ENCODE measurements at places on chromosomes 3 and 15.

DNA sequence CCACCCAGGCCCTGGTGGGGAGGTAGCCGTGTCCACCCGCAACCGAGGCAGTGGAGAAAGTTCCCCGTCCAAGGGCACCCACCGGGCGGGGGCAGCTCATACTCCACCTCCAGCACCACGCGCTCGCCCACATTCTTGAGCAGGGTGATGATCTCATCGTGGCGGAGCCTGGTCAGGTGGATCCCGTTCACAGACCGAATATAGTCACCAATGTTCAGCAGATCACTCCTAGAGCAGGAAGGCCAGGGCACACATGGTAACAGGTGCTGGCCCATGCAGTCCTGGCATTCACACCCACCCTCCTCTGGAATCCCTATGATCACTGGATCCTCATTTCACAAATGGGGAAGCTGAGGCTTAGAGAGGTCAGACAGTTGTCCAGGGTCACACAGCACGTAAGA lies 15.8 kb downstream of the GRIP2 start:
- DNase-seq: no peak

- peak; percentile 63 for DNase-seq
Measured at GRCh38 chr3:63863150-63864007, at the start of the genes ATXN7 and THOC7. Gene ATXN7, plus strand, starts transcription at chr3:63863867. Its CDS starts 48,732 bp downstream, at chr3:63912599. Gene THOC7, minus strand, starts transcription at chr3:63863805. Its CDS starts 15 bp downstream, at chr3:63863790.

- no peak for DNase-seq
Measured at GRCh38 chr3:108219336-108219735, 2.9 kb downstream of the IFT57 start.

DNA sequence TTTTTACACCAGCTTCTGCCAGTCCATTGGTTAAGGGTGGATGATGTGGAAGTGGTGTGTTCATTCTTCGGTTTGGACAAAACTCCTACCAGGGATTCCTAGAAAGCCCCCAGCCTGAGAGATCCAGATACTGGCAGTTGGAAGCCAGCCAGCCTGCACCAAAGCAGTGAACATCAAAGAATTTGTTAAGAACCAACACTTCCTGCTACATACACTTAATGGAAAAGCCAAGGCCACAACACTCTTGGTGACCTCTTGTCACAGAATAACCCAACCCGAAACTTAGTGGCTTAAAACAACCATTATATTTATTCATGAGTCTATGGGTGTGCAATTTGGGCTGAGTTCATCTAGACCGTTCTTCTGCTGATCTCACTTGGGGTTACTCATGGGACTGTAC lies 42.9 kb upstream of the ADAMTS9 start:
- DNase-seq: no peak

DNA sequence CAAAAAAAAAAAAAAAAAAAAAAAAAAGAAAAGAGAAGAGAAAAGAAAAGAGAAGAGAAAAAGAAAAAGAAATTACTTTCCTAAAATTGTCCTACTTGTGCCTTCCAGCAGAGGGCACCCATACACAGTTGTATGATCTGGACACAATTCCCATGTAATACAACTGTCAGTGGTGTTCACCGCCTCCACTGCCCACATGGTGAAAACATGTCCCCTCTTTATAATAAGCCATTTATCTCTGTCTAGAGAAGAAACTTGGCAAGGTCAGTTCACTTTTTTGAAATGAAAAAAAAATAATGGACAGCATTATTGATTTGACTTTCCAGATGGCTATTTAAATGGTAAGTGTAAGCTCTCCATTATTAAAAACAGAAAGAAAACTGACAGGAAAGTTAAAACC lies 459.4 kb downstream of the GBE1 start:
- DNase-seq: no peak

DNA sequence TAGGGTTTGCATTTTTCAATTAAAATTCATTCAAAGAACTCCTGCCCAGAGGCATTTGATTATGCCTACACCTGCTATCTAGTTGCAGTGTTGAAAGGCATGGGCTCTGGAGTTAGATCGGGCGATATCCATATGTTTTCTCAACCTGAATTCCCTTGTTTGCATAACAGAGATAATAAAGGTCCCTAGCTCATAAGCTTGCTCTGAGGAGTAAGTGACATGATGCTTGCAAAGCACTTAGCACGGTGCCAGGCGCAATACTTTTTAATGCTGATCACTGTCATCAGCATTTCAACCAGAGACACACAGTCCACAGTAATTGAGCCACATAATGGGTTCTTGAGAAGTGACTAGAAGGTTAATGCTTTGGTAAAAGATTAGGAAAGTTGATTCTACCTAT lies 106.3 kb upstream of the SAMMSON start:
- no peak for DNase-seq

DNA sequence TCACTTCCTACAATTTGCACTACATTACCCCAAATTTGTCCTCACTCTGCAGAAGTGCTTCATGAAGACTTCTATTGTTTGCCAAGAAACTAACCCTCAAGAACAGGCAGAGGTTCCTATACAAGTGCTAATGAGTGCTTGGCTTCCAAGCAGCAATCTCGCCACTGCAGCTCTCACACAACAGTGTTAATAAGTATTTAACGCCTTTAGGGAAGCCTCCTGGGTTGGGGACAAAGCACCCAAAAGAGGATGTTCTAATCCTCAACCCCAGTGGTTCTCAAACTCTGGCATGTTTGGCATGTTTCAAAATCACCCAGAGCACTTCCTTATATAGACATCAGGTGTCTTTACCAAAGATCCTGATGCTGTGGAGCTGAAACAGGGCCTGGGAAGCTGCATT lies 64.6 kb downstream of the ZIC4 start:
- DNase-seq: no peak

GRCh38 chr3:179072100-179072438 lies 460 bp upstream of the ZMAT3 start:
- DNase-seq: peak; percentile 3

DNA sequence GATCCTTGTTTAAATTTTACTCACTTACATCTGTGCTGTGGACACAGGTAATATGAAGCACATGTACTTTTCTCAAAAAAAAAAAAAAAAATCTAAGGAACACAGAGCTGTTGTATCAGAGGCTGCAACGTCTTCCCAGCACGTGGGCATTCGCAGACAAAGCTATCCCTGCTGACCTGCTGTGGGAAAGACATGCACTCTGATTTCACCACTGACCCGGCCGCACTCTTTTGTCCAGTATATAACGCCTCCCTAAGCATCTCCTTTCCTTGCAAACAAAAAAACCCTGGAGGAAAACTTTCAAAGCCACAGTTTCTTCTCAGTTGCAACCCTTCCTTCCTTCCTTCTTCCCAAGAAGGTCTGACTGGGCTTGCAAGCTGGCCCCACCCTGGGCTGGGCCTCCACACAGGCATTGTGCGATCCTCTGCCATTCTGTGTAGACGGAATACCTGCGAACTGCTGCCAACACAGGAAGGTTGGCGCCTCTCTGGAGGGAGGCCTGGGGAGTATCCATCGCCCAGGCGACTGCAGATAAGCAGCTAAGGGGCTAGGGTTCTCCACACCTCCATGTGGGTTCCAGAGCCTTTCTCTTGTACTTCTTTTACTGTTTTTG lies 50.8 kb downstream of the SLC12A8 start:
- no peak for DNase-seq

GRCh38 chr3:39291903-39292329 lies 12.1 kb upstream of the CX3CR1 start:
- DNase-seq: peak; percentile 42

- no peak for DNase-seq
Measured at GRCh38 chr3:89372456-89372855, 265.0 kb downstream of the EPHA3 start.

DNA sequence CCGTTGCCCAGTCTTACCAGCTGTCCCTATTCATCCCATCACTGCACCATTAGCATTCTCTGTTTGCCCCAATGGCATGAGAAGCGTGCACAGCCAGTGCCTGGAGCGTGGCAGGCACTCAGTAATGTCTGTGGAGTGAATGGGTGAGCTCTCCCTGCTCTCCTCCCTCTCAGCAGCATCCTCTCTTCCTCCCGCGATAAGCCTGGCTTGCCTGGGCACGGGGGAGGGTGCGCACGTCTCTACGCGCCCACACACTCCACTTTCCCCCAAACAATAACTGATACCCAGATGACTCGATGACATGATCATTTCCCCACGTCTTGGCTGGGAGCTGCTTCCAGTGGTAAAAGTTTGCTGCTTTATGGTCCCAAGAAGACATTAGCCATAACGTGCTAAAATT lies 81.8 kb upstream of the LINGO1 start:
- no peak for DNase-seq

DNA sequence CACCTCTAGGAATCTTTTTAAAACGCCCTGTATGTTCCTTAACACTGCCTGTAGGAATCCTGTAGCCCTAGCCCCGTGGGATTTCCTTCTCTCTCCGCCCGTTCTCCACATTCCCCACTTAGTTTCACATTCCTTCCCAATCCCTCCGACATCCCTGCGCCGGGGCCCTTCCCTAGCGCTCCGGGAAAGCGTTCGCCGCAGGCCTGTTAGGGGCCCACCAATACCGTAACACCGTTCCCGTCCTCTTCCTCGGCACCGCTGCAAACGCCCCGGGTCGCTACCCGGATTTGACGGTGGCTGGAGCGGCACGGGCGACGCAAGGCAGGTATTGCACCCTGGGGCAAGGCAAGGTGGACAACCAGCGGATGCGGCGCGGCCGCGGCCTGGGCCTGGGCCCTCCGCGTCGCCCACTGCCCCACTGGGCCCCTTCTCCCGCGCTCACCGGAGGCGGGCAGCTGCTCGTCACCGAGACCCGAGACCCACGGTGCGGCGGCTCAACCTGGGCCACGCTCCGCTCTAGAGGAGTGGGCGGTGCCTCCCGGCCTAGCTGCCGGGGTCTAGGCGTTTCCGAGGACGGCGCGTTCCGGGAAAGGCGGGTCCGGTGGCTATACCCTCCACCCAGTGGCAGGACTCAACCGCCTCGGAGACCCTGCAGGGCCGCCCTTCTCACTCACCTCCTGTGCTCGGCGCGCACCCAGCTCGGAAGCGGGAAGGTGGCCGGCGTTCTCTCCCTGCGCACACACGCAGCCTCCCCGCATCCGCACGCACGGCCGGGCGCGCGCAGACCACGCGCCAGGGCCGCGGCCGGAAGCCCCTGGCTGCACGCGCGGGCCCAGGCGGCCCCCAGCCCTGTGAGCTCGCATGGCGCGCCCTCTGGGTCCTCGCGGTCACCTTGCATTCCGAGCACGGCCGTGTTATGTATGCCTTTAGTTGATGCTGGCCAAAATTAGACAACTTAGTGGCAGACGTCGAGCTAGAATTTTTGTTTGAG lies at the start of gene B3GALNT1:
Gene B3GALNT1, minus strand, starts transcription at position 789 of the 991 bp plus-strand sequence. CDS start 18,595 bp downstream, outside the sequence.
- no peak for DNase-seq

DNA sequence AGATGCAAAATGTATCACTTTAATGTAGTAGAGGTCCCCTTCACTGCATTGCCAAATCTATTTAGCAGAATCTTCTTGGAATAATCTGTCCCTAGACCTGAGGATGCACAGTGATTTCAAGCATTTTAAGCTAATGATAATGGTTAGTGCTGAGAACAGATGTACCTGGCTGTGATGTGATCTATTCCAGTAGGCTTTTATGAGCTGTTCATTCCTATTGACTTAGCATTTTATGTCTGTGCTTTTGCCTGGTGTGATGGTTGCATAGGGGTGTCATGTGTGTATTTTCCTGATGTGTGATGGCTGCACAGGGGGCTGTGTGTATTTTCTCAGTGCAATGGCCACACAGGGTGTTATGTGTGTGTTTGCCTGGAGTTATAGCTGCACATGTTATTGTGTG lies 272.9 kb downstream of the TIGIT start:
- DNase-seq: no peak

- no peak for DNase-seq
Measured at GRCh38 chr3:20121088-20121487, 64.9 kb downstream of the SGO1 start.

GRCh38 chr3:99696497-99696896 lies 58.1 kb downstream of the COL8A1 start:
- no peak for DNase-seq

DNA sequence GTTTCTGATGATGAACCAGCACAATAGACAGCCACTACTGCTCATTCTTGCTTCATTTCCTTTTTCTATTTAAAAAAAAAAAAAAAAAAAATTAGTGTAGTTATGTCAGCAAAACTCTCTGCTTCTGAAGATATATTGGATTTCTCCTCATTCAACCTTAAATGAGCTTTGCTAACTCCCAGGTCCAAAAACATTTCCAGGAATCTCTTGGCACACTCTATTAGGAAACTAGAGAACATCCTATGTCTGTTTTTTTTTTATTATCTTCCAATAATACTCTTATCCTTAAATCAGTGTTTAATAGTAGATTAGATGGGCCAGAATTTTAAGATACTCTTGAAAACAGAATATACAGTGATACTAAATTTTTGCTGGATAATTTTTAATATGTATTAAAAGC lies 398.0 kb downstream of the NAALADL2 start:
- DNase-seq: no peak

DNA sequence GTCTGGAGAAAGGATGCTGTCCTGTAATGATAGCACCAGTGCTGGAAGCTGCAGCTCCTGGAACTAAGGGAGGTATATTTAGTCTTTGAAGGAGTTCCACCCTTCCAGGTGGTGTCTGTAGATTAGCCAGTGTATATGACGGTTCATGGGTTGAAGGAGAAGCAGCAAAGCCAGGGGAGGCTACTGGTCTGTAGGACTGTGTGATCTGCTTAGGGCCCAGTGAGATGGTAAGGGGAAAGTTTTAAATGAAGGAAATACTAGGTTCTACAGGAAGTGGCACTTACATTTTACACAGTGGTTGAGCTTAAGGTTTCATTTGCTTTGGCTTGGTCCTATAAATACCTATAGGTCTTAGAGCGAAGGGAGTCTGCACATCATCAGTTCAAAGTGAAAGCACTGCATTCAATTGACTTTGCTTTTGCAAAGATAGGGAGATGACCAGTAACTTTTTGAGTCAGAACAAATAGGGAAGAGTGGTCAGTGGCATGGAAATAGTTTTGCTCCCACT lies 5.6 kb downstream of the SLC25A38 start:
- no peak for DNase-seq

GRCh38 chr15:71078506-71079207 lies 36.6 kb upstream of the THSD4 start:
- no peak for DNase-seq
